ENCODE measurements at places on chromosomes 1 and 21.

- no peak for DNase-seq
Observed at GRCh38 chr1:203769505-203770343, 4.7 kb downstream of the LAX1 start.

DNA sequence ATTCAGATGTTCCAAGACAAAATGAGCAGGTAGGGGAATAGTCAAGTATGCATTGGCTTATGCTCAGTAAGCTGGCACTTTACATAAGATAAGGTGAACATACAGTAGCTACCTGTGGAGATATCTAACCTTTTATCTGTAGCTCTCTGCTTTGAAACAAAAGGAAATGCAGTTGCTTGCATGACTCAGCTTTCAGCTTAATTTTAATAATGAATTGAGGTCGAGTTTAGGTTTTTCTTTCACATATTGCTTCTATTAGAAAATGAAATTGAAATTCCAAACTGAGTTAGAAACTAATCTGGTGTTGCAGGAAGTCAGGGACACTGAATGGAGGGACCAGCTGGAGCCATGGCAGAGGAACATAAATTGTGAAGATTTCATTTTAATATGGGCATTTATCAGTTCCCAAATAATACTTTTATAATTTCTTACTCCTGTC lies 8.3 kb downstream of the FRRS1 start:
- DNase-seq = no peak

DNA sequence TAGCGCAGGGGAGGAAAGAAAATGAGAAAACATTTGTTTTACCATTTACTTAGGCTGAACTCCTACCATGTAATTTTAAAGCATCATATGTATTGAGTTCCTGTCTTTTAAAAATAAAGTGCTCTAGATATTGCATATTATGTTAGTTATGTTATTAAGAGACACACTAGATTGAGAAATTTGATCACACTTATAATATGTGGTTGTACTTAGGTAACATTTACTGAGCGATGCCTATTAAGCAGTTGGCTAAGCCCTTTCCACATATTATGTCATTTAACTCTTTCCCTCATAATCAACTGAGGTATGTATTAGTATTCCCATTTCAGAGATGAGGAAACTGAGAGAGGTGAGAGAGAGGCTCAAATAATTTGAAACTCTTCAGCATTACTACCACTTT lies 4.5 kb upstream of the LRRC8D start:
- no peak for DNase-seq

DNA sequence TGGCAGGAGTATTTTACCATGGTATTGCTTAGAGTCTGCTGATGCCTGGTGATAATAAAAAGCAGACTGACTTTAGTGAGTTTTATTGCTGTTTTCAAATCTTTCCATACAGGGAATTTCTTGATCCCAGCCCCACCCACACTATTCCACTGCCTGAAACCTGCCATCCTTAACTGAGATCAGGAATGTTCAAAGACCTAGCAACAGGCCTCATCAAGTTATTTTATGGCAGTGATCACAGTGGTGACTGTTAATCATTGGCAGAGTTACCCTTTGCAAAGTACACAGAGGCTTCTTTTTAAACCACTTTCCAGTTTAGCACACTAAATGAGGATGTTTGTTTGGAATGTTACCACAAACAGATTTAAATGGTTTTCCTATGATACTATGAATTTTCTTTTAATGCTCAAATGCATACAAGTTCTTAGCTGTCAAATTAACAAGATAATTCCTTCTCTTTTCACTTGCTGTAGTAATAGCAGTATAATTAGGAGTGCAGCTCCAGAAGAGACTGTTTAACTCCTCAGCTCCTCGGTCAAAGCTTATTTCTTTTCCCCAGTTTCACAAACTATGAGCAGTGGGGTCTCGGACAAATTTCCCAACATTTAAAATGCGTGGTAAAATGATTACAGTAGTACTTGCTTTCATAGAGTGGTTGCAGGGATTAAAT lies 69.9 kb upstream of the USP25 start:
- no peak for DNase-seq

DNA sequence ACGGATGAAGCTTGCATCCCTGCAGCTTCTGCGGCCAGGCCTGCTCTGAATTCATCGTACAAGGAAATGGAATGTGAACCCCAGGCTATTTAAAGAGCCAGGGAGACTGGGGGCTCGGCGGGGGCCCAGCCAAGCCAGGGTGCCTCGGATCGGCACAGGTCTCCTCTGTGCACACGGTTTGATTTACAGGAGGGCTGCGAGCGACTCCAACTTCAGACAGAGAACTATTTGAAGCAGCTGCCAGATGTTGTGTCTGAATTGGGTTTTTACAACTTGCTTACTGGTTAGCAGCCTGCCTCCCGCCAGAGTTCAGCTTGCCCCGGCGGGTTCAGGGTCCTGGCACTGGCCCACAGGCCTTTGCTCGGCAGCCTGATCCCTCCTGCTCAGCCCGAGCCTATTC lies 83.2 kb downstream of the SPSB1 start:
- DNase-seq = no peak

DNA sequence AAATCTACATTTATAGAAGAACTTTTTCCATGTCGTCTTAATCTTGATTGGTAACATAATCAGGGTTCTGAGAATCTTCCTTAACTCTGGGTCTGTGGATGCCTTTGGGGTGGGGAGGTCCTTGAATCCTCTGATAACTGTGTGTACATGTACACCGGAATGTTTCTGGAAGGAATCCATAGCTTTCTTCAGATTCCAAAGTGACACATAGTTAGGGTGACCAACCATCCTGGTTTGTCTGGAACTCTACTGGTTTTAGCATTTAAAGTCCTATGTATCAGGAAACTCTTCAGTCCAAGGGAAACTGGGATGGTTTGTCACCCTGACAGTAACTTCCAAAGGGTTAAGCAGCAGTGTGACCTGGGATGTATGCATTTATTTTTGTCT lies 16.8 kb downstream of the STRIP1 start:
- DNase-seq = no peak

DNA sequence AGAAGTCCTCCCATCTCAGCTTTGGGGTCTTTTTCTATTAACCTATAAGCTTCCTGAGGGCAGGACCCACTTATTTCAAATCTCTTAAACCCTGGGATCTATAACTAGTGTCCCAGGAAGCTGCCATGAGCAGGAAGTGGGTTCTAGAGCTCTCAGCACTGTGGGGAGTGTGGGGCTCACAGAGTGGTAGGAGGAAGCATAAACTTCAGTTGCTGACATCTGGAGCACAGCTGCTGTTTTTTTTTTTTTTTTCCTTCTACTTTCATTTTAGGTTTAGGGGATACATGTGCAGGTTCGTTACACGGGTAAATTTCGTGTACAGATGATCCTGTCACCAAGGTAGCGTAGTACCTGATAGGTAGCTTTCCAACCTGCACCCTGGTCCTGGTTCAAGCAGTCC lies 59.3 kb downstream of the AK4 start:
- DNase-seq = no peak

DNA sequence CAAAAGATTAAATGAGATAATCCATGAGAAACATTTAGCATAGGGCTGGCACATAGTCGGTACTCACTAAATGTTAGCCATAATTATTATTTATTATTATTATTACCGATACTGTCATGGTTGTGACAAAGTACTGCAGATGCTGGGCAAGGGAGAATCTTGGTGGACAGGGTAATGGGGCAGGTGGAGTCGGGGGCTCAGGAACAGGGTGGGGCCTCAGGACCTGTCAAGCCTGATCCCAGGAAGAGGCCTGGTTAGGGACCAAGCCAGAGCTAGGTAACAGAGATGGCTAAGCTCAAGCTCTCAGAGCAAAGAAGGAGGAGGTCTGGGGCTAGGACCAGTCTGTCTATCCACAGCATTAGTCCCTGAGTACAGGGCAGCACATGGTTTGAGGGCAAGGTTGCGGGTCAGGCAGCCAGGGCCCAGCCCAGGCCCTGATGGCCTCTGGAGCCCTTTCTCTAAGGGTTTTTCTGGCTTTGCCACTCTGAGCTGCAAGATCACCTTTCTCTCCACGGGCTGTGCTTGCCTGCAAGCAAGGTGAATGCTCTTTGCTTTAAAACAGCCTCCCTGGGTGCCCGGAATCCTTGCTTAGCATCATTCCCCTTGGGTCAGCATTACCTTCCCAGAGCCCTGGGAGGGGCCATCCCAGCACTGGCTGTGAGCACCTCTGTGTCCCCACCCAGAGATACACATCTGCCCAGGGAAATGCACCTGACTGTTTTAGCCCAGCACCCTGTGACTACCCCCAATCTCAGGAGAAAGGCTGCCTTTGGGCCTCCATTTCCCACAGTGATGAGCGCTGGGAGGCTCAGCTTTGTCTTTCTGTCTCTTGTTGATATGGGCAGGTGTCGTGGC lies 572.0 kb downstream of the PTPRU start:
- DNase-seq = no peak

GRCh38 chr1:187261637-187262036 lies 432.9 kb downstream of the PLA2G4A start:
- DNase-seq = no peak

DNA sequence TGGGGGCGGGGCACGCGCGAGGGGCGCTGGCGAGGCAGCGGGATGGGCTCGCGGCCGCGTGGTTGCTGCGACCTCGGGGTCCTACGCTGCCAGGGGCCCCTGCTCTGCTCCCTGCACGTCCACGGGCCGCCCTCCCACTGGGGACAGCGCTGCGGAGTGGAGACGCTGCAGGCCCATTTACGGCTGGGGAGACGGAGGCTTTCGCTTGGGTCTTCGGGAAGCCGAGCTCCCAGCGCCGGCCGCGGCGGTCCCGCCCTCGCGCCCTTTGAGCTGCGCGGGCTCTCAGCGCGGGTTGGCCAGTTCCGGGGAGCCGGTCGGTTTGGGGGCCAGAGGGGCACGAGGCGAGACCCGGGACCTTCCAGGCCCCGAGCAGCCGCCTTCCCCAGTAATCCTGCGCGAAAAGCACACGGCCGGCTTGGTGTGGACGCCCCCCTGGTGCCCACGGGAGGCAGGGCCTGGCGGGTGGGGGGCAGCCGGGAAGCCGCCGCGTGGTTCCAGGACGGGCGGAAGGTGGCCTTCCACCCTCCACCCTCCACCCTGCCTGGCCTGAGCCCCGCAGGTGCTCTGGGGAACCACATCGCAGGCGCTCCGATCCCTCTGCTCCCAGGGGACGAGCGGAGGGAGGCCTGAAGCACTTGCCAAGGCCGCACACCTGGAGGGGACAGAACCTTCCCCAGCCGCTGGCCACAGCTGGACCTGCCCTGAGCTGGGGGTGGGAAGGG lies 570 bp upstream of the PEX10 start:
- DNase-seq = no peak

GRCh38 chr21:27831816-27832569 lies 865.1 kb upstream of the ADAMTS5 start:
- no peak for DNase-seq

DNA sequence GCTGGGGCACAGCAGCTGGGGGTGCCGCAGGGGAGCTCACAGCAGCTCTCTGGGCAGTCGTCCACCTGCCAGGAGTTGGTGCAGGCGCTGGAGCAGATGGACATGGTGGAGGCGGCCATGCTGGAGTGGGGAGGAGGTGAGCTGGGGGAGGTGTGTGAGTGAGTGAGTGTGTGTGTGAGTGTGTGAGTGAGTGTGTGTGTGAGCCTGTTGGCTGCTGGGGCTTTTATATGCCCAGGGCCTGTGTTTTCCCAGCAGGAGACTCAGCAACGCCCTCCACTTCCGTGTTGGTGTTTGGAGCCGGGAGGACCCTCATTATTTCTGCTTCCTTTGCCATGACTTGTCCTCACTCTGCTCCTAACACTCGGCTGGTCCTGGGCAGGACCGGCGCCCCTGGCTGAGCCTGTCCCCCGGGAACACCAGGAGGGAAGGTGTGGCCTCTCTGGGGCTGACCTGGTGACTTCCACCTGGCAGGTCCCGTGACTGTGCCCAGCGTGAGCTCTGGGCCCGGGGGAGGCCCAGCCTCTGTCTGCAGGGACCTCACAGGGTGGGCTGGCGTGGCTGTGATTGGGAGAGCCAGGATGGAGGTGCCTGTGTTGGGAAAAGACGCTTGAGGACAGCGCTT lies at the start of gene KRTAP10-2:
Gene KRTAP10-2 (minus strand): TSS at position 166 of the 622 bp plus-strand sequence. CDS start 47 bp downstream, at position 119.
- no peak for DNase-seq

DNA sequence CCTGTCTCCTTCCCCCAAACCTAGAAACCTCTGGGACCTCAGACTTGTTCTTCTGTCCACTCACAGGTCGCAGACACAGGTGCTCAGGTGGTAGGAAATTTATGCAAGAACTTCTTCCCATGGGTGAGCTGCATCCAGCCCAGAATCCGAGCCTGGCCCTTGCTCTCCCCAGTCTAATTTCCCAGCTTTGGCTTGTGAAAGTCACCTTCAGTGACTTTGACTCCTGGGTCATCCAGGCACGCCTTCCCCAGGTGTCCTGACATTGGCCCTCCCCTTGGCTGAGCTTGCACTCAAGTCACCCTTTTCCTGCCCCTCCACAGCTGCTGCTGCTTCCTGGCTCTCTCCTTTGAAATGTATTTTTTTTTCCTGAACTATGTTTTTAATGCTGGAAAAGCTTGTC lies 6.6 kb downstream of the IPO13 start:
- no peak for DNase-seq

DNA sequence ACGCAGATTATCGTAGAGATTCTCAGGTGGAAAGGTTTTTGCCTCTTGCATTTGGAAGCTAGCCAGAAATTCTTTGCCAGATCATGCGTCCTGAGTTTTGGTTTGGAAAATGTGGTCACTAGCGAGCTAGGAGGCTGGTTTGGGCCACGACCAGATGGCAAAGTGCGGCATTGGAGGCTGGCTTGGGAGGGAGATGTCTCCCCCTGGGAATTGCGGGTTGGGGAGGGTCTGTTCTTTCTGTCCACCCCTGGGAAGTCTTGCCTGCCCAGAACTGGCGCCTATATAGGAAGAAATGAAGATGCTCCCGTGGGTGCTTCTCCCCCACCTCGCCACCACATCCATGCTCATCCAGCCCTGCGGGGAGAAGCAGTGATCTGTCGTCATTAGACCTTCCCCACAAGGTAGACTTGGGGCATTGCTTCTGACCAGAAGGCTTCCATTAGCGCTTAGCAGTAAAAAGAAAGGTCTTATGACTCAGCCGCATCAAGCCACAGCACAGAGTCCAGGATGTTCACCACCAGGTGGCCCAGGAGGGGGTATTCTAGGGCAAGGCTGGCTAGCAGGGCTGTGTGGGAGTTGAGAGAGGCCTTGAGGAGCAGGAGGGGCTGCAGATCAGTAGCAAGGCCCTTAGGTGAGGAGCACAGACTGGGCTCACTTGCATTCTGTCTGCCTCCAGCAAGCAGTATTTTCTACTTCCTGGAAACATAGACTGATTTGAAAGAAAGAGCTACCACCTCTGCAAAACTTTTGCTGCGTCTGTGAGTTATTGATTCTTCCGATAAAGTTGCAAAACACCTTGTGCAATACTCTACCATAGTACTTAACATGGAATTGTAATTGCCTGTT lies 1.5 kb upstream of the PTP4A2 start:
- DNase-seq = peak; percentile 78

GRCh38 chr1:59128239-59128736 lies 168.6 kb upstream of the FGGY start:
- no peak for DNase-seq

GRCh38 chr1:63626222-63626621 lies 33.0 kb downstream of the PGM1 start:
- no peak for DNase-seq

DNA sequence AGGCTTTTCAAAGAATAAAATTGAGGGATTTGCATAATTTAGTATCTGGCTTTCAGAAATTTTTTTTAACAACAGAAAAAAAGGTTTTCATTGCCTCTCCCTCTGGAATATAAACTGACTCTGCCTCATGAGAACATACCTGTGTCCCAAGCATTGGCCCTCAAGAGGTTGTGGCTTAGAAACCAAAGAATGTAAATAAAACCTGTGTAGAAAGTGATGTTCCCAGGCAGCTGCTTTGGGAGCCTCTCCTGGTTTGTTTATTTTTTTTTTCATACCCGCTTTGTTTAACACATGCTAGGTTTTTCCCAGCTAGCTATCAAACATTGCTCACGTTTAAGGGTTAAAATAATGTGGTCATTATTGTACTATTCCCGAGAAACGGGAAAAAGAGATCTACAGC lies 40.5 kb upstream of the IFNAR2 start:
- DNase-seq = no peak

- DNase-seq = no peak
Observed at GRCh38 chr1:109818988-109819764, 55.5 kb upstream of the EPS8L3 start.

Measured in stimulated activated CD8-positive, alpha-beta memory T cell treated with anti-CD3 and anti-CD28 coated beads, Interleukin-15, amount 100 ng/mL, for 48 hours (primary cell).